ENCODE measurements at places on chromosomes 3 and 15.

DNA sequence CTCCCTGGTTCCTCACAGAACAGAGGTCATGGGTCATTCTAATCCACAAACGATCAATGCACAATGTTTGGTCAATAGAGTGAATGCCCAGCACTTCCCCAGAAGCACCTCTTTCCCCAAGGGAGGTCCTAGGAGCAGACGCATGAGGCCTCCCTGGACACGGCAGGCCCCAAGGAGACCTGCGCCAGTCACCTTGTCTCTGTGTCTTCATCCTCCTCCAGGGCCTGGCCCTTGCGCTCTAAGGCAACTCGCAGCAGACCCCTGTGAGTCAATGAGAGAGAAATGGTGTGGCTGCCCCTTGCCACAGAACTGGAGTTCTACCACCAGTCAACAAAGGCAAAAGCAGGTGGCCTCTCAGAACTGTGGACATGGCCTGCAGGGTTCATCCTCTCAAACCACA, 18.1 kb downstream of the ALS2CL start:
- no peak for DNase-seq

DNA sequence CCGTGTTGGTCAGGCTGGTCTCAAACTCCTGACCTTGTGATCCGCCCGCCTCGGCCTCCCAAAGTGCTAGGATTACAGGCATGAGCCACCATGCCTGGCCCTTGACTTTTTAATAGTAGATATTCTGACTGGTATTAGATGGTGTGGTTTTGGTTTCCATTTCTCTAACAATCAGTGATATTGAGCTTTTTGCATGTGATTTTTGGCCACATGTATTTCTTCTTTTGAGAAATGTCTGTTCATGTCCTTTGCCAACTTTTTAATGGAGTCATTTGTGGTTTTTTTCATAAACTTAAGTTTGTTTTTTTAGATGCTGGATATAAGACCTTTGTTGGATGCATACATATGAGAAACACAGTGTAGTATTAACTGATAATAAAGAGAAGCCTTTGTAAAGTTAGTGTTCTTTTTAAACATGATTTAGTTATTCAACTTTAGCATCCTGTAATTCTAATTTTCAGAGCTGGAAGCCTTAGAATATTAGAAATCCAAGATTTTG, 280.8 kb downstream of the RBMS3 start:
- DNase-seq: no peak

DNA sequence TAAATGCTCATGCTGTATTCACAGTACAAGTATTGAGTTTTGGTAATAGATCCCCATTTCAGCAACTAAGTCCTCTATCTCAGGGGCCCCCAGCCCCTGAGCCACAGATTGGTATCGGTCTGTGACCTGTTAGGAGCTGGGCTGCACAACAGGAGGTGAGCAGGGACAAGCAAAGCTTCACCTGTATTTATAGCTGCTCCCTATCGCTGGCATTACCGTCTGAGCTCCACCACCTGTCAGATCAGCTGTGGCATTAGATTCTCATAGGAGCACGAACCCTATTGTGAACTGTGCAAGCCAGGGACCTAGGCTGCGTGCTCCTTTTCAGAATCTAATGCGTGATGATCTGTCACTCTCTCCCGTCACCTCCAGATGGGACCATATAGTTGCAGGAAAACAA, 262.8 kb upstream of the UBE2E2 start:
- no peak for DNase-seq

- no peak for DNase-seq
Observed at GRCh38 chr3:2714834-2715233, 395.3 kb downstream of the IL5RA start.

GRCh38 chr3:132253262-132253878, 63.8 kb upstream of the ACP3 start:
- peak; percentile 1 for DNase-seq

GRCh38 chr3:141372656-141373055, 4.4 kb downstream of the ZBTB38 start:
- DNase-seq: no peak

DNA sequence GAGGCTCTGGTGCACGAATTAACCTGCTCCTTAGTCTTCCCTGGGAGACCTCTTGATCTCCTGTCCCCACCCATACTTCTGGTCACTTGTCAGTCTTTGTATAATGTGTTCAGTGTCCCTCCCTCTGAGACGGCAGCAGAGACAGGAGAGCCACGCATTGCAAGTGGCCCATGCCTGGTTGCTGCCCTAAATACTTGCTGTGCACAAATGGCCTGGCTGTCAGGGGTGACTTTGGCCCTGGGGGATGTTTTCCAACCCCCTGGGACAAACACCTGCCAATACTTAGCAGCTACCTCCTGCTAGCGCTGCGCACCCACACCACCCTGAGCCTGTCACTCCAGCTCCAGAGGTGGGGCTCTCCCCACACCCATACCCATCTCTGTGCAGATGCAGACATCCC, 17.2 kb downstream of the KLF13 start:
- DNase-seq: no peak

GRCh38 chr3:95751509-95751908, 1062.9 kb upstream of the EPHA6 start:
- DNase-seq: no peak

DNA sequence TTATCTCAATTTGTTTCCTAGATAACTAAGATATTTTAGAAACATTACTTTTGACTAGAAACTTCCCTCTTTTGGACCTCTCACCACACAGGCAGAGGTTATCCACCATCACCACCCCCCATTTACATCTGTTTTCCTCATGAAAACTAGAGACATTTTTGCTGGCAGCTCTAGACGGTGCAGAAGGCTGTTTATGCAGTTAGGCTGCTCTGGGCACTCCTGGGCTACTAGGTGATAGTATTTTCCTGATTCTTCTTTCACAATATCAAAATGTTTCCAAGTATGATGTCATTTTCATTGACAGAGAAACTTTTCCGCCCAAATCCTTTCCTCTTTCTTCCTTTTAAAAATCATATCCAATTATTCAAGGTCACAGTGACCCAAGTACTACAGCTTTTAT, 67.1 kb downstream of the PLOD2 start:
- DNase-seq: no peak

- DNase-seq: no peak
Observed at GRCh38 chr15:70672081-70672480, 91.3 kb downstream of the UACA start.

DNA sequence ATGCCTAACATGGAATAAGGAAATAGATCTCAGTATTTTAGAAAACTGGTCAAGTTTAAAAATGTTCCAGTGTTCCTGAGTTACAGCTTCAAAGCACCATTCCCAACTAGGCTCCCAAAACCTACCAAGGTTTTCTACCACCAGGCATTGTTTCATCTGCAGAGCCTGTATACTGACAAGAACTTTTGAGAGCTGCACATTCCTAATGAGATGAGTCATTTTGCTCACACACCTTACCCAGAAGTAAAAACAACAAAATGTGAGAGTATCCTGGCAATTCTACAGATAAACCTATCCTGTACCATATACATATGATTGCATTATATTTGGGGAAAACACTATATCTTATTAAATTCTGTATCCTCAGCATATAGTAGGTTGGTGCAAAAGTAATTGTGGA, 90.7 kb downstream of the ATP8B4 start:
- DNase-seq: no peak

DNA sequence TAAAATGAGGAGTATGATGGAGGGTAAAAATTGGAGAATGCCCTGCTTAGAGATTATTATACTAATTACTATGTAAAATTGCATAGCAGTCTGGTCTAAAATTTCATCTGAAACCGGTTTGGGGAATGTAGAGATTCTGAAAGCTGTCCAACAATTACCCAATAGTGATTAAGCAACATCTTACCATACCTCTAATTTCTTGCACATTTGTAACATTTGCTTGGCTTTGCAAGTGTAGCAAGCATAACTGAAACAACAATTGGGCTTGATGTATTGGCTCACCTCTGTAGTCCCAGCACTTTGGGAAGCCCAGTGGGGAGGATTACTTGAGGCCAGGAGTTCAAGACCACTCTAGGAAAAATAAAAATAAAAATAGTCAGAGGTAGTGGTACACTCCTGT, 17.4 kb downstream of the AADACL2 start:
- no peak for DNase-seq
